ENCODE measurements at places on chromosomes 7 and 10.
A peak's percentile ranks its signal among the peaks of the same experiment; 100 is the strongest.

DNA sequence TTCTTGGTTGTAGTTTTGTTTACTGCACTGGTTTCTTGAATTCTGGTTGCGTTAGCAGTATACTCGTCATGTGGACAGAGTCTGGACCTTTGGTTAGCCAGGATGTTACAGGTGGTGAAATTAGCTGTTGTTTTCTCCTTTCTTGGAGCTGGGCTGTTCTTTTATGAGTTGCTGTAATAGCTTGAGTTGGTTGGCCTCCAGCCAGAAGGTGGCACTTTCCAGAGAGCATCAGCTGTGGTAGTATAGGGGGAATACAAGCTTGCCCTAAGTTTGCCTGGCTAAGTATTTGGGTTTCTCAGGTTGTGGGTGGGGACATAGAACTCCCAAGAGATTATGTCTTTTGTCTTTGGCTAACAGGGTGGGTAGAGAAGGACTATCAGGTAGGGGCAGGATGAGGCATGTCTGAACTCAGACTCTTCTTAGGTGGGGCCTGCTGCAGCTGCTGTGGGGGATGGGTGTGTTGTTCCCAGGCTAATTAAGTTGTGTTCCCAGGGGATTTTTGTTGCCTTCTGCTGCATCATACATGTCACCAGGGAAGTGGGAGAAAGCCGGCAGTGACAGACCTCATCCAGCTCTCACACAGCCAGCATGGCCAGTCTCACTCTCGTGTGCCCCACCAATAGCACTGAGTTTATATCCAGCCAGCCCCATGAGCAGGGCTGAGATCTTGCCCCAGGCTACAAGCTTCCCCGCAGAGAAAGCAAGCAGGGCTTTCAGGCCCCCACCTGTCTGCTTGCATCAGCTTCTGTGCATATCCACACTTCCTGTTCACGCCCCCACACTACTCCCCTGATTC lies 246.7 kb upstream of the TPK1 start:
- H3K36me3 ChIP-seq: no peaks in the 10 kb centered on the region
- no peak overlapping the region for H3K4me3 ChIP-seq
- no peaks in the 10 kb centered on the region for H3K4me1 ChIP-seq
- no peak overlapping the region for H3K27ac ChIP-seq

- no peak overlapping the region for H3K4me3 ChIP-seq
- H3K27me3 ChIP-seq: no peaks in the 10 kb centered on the region
- no peaks in the 10 kb centered on the region for H3K36me3 ChIP-seq
- H3K27ac ChIP-seq: no peak overlapping the region
Measured at GRCh38 chr7:25171071-25171470, 46.0 kb upstream of the CYCS start.

DNA sequence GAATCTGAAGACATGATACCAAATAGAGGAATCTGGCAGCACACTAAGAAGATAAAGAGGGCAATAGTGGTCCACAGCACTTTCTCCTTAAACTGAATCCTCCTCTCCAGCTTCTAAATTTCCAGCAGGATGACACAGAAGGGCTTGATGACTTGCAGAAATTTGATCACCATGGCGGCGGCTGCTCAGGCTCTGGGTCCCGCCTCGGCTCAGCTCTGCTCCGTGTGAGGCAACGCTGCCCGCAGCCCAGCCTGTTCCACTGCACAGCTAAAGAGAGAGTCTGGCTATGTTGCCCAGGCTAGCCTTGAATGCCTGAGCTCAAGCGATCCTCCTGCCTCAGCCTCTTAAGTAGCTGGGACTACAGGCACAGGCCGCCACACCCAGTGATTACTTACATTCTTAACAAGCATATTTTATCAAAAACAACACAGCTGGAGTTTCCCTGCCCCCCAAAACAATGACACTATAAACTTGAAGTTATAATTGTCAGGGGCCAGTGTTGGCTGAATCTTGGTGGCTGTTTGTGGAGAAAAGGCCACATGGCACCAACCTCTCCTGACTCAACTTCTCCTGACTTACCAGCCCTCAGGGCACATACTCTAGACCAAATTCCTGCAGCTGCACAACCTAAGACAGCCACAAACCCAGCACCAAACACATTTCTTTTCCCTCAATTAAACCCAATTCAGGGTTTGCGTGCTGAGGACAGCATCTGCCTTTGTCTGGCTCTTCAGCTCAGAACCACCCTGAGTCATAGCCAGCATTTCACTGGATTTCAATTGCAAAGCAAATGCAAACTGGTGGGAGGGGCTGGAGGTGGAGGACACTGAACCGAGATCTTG lies 11.6 kb upstream of the TNPO3 start:
- no peaks in the 10 kb centered on the region for H3K36me3 ChIP-seq
- H3K4me3 ChIP-seq: no peak overlapping the region
- H3K27me3 ChIP-seq: no peaks in the 10 kb centered on the region
- DNase-seq: no peak
- no peaks in the 10 kb centered on the region for H3K4me1 ChIP-seq
- no peak overlapping the region for H3K27ac ChIP-seq

DNA sequence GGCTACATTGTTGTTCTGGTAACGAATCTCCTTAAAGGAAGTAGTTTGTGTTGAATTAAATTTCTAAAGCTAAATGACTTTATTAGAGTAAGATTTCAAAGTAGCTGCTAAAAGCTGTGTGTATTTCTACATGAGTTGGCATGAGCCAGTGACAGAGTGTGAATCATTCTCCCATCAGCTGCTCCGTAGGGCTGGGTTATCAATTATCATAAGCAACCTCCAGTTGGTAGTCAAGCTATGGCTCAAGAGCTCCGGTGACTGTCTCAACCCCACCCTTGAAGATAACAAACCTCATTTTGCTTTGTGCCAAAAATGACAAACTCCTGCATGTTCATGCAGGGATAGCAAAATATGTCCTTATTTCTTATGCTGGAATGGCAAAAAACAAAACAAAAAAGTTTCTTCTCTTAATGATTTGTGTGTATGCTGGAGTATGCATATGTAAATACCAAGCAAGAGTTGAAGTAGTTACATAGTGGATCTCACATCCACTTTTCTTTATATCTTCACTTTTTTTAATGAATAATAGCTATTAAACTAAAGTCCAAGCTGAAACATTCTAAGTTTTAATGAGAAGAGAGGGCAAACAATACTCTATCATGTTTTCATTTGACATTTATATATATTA lies 249.4 kb downstream of the CACNA2D1 start:
- H3K4me1 ChIP-seq: no peaks in the 10 kb centered on the region
- no peak overlapping the region for H3K4me3 ChIP-seq
- H3K27me3 ChIP-seq: no peaks in the 10 kb centered on the region
- H3K27ac ChIP-seq: no peak overlapping the region
- no peak for DNase-seq

GRCh38 chr7:102926783-102927140 lies 14.0 kb downstream of the LRRC17 start:
- H3K4me3 ChIP-seq: no peak overlapping the region
- H3K27ac ChIP-seq: no peak overlapping the region
- DNase-seq: no peak
- H3K4me1 ChIP-seq: no peaks in the 10 kb centered on the region
- no peaks in the 10 kb centered on the region for H3K27me3 ChIP-seq

DNA sequence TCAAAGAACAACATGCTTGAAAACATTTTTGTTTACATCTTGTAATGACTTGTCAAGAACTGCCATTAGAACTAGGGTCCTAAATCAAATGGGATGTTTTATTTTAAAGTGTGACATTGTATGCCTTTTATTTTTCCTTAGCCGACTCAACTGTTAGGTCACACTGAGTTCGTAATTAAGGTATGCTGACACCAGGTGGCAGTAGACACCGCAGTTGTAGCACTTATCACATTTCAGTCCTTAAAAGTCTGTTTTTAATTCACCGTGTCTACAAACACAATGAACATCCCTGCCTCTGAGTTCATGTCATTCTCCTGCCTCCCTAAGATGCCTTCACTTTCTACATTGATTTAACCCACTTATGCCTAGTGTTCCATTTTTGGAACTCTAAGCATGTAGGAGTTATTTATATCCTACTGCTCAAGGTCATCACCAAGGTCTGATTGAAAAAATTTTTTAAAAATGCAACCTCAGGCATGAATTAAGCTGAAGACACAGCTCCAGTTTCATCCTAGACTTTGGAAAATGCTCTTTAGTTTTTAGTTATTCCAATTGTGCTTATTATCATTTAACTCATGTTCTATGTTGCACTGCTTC lies 186.1 kb downstream of the BMPER start:
- no peak overlapping the region for H3K4me3 ChIP-seq
- H3K4me1 ChIP-seq: no peaks in the 10 kb centered on the region
- H3K36me3 ChIP-seq: no peaks in the 10 kb centered on the region

DNA sequence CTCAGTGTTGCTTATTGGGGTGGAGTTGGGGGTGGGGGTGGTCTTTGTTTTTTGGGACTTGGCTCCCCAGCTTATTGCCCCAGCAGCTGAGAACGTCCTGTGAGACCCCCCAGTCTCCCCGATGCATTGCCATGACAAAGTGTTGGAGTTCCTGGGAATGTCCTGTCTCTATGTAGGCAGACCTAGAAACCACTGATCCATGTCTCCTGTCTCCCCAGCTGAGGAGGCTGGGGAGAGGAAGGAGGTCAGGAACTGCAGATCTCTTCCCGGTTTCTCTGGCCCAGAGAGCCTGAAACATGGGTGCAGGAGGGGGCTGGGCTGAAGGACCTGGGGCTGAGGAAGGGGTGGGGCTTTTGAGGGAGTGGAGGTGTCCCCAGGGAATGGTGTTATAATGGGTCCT lies 80.2 kb upstream of the GTF2IRD1 start:
- no peaks in the 10 kb centered on the region for H3K36me3 ChIP-seq
- H3K27ac ChIP-seq: no peak overlapping the region
- DNase-seq: no peak

DNA sequence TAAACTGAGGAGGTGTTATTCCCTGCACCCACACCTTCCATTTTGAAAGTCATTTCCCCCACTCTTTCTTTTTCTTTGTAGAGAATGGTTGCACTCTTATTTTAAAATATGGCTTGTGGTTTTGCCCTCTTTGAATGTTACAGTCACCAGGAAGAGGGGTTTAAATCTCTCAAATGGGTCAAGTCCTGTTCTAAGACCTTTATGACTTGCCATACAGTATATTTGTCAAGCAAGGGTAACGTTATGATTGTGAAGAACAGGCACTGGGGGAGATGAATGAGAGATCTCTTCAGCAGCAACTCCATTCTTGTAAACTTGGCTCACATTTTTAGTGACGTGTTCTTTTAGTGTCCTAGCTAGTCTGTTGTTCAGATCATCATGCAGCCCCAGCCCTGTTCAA lies 634.7 kb downstream of the KCNMA1 start:
- H3K27ac ChIP-seq: no peak overlapping the region
- DNase-seq: no peak
- no peaks in the 10 kb centered on the region for H3K36me3 ChIP-seq
- H3K27me3 ChIP-seq: no peaks in the 10 kb centered on the region
- no peaks in the 10 kb centered on the region for H3K4me1 ChIP-seq
- H3K4me3 ChIP-seq: no peak overlapping the region

DNA sequence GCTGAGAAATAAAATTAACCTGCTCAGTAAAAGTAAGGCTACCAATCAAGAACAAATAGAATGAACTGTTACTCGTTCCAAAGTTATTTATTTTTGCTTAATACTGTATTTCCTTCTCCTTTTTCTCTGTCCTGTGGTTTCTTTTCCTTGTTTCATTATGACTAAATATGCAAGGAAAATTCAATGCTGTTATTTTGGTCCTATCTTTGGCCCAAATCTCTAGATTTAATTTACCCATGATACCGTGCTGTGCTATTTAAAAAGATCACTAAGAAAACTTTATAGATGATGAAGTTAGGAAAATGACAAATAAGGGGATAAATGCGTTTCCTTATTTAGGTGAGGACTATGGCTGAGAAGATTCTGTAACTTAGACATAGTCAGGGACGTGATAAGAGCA lies 45.3 kb upstream of the FAM133B start:
- no peaks in the 10 kb centered on the region for H3K27me3 ChIP-seq
- H3K4me1 ChIP-seq: peaks cover 60% of the 10 kb centered on the region
- no peak overlapping the region for H3K4me3 ChIP-seq
- H3K36me3 ChIP-seq: no peaks in the 10 kb centered on the region
- no peak for DNase-seq

GRCh38 chr10:97210543-97210960 lies 24.8 kb upstream of the SLIT1 start:
- no peaks in the 10 kb centered on the region for H3K4me1 ChIP-seq
- H3K27me3 ChIP-seq: no peaks in the 10 kb centered on the region
- no peak overlapping the region for H3K4me3 ChIP-seq

DNA sequence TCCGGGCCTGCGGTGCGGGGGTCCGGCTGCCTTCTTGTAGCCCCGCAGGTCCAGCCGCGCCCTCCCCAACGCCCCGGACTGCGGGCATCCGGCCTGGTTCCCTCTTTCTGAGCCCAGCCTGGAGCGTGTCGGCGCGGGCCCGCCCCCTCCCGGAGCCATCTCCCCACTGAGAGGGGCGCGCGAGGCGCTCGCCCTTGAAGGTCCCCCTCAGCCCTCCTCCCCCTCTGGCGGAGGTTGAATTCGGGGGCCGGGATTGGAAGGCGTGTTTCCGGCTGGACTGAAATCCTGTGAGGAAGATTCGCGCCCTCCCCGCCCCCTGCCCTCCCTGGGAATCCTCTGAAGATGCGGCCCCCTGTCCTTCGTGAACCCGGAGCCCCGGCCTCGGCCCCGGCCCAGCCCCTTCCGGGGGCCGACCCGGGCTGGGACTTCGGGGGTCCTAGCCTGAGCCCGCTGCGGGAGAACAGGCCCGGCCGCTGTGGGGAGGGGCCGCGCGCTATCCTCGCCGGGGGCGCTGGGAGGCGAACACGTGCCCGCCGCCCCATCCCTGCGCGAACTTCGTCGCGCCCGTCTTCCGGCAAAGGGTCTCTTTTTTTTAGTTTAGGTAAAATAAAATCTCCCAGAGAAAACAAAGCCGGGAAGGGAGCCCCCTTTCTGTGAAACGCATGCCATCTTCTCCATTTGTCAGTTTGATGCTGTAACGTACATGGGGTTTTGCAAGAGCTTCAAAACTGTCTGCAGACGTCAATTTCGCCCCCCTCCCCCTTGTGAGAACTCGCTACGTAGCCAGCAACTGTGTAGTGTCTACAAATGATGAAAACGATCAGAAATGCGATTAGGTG lies 636 bp downstream of the PDCD4 start:
- peak; percentile 98 for DNase-seq
- H3K27me3 ChIP-seq: no peaks in the 10 kb centered on the region
- peak overlapping the region; percentile 98 for H3K27ac ChIP-seq
- H3K4me1 ChIP-seq: peaks cover 78% of the 10 kb centered on the region
- H3K4me3 ChIP-seq: peak overlapping the region; percentile 95

GRCh38 chr10:88346144-88346977 lies 236.8 kb downstream of the RNLS start:
- H3K4me3 ChIP-seq: no peak overlapping the region
- no peaks in the 10 kb centered on the region for H3K27me3 ChIP-seq
- H3K36me3 ChIP-seq: no peaks in the 10 kb centered on the region

- no peak for DNase-seq
- peaks cover 33% of the 10 kb centered on the region for H3K4me1 ChIP-seq
- H3K27me3 ChIP-seq: no peaks in the 10 kb centered on the region
- no peak overlapping the region for H3K27ac ChIP-seq
- H3K4me3 ChIP-seq: no peak overlapping the region
Measured at GRCh38 chr10:88168171-88169036, 305.0 kb downstream of the PTEN start.

Data from CD4-positive, alpha-beta memory T cell (primary cell).